Activated CD4-positive, alpha-beta T cell treated with anti-CD3 and anti-CD28 coated beads for 48 hours (primary cell): ENCODE measurements at places on chromosomes 1 and 21.
A peak's percentile ranks its signal among the peaks of the same experiment; 100 is the strongest.

- DNase-seq: no peak
Measured at GRCh38 chr1:170214117-170215032, 68.6 kb downstream of the NTMT2 start.

- no peak for DNase-seq
Measured at GRCh38 chr1:215292932-215293331, 210.4 kb downstream of the KCNK2 start.

DNA sequence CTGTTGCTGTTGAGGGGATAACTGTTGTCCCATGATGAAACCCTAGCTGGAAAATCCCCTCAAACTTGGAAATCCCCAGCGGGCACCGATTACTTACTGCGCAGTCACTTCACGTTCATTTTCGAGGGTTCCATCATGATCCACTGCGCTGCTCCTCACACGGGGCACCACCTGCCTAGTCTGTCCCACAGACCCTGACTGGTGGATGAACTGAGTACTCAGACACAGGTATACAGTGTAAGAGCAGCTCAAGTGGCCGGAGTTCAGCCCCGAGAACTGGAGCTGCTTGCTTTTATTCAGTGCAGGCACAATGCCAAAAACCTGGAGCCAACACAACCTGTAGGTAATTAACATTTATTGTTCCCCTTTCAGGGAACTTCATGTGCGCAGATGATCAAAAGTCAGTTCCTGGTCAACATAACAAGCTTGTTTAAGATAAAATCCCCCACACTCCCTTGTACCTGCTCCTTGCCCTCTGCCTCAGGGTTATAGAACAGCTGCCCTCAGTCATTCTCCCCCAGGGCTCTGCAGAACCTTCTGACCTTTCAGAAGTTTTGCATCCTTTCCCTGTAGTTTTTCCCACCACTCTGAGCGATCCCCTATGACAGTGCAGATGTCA, 46.5 kb upstream of the PRELP start:
- no peak for DNase-seq

DNA sequence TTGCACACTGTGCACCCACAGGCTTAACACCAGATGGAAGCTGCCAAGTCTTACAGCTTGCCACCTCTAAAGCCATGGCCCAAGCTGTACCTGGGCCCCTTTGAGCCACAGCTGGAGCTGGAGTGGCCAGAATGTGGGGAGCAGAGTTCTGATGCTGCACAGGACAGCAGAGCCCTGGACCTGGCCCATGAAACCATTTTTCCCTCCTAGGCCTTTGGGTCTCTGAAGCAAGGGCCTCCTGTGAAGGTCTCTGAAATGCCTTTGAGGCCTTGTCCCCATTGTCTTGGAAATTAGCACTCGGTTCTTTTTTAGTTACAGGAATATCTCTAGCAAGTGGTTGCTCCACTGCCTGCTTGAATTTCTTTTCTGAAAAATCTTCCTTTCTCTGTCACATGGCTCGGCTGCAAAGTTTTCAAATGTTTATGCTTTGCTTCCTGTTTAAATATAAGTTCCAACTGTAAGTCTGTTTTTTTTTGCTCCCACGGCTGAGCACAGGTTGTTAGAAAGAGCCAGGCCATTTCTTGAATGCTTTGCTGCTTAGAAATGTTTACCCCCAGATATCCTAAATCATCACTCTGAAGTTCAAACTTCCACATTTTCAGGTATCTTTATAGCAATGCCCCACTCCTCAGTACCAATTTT, 156.8 kb upstream of the GORAB start:
- DNase-seq: no peak

GRCh38 chr1:88284066-88284465, 400.0 kb upstream of the PKN2 start:
- DNase-seq: no peak

DNA sequence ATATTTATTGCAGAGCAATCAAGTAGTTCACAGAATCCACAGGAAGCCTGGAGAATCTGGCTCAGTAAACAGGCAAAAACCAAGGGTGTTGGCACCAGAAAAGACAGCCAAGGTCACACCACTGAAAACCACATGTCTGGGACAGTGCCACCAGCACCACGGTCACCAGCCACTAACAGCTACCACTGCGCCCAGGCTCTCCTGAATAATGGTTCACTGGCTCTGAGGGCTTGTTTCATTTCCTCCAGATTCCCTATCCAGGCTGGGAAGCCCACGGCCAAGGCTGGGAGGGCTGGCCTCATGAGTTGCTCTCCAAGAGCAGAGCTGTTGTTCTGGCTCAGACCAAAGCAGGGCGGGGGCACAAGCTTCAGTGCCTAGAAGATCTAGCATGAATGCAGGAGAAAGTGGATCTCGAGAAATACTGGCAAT, 54.5 kb upstream of the PTGFRN start:
- no peak for DNase-seq

DNA sequence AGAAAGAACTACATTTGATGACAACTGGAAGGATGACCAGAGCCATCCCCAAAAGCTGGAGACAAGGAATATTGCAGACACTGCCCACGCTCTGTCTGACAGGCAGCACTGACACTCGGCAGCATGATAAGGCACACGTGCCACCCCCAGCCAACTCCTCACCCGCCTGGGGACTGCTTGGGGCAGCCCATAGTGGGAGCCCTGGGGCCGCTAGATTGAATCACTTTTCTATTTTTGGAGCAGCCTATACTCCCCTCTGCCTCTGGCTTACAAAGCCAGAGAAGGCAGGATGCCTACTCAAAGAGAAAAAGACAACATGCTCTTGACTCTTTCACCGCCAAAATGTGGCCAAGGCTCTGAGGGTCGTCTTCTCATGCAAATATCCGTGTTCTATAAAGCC, 1.3 kb downstream of the SMG5 start:
- DNase-seq: peak; percentile 73

GRCh38 chr1:173341307-173341706, 134.2 kb upstream of the TNFSF4 start:
- DNase-seq: no peak

DNA sequence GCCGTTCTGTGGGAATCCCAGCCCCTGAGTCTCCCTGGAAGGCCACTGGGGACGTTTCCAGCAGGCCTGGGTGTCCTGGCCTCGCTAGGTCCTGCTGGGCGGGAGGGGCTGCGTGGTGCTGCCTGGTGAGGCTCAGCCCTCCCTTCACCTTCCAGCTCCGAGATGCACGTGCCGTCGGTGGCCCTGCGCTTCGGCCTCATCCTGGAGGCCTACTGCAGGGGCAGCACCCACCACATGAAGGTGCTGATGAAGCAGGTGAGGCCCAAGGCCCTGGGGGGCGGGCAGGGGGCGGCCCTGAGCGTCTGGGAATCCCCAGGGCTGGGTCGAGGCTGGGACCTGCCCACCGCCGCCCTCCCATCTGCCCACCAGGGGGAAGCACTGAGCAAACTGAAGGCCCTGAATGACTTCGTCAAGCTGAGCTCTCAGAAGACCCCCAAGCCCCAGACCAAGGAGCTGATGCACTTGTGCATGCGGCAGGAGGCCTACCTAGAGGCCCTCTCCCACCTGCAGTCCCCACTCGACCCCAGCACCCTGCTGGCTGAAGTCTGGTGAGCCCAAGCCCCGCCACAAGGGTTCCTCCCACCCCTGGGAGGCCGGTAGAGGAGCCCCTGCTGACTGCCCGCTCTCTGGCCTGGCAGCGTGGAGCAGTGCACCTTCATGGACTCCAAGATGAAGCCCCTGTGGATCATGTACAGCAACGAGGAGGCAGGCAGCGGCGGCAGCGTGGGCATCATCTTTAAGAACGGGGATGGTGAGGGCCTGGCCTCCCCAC, 70.3 kb downstream of the PIK3CD start:
- peak; percentile 82 for DNase-seq

DNA sequence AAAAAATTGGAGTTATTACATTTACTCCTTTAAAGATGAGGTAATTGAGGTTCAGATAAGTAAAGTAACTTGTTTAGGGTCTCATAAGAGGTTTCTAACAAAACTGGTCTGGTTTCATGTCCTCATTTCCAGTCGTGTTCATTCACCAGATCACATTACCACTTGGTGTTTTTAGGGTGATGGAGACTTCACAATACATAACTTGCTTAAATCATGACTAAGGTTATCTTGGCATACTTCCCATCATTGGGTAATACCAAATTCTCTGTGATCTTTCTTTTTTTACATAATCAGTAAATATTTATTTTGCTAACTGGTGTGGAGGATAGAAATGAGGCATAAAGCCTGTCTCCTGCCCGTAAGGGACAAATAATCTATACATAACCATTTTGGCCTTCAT, 31.6 kb upstream of the RPTN start:
- no peak for DNase-seq

GRCh38 chr1:155188268-155188667, 14.6 kb downstream of the TRIM46 start:
- no peak for DNase-seq

DNA sequence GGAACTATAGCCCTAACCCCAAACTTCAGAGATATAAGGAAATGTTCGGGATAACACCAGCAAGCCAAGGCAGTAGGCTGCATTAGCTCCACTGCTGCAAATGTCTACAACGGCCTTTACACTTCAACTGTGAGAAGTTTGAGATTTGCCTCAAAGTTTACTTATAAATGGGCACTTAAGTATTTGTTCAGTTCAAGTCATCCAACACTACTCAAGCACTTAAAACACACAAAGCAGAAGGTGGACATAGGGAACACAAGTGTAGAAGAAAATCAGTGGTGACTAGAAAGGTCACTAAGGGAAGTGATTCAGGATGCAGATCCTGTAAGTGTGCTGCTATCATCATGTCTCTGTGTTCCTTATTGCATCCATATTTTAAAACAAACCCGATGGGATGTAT, 220.6 kb downstream of the SLC45A1 start:
- no peak for DNase-seq

DNA sequence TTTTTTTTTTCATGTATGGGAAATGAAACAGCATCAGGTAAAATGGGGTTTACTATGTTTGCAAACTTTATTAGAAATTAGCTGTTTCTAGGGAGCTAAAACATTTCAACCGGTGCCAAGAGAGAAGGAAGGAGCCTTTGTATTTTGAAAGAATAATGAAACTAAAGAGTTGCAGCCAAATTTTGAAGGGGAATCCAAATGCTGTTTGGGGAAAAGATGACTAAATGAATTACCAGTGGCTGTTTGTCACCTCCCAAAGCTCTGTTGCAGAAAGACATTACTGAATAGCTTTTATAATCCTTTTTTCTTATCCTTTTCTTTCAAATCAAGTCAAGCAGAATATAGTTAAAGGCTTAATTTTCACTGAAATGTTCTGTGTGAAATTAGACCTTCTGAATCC, 591.3 kb upstream of the ADGRL2 start:
- no peak for DNase-seq

DNA sequence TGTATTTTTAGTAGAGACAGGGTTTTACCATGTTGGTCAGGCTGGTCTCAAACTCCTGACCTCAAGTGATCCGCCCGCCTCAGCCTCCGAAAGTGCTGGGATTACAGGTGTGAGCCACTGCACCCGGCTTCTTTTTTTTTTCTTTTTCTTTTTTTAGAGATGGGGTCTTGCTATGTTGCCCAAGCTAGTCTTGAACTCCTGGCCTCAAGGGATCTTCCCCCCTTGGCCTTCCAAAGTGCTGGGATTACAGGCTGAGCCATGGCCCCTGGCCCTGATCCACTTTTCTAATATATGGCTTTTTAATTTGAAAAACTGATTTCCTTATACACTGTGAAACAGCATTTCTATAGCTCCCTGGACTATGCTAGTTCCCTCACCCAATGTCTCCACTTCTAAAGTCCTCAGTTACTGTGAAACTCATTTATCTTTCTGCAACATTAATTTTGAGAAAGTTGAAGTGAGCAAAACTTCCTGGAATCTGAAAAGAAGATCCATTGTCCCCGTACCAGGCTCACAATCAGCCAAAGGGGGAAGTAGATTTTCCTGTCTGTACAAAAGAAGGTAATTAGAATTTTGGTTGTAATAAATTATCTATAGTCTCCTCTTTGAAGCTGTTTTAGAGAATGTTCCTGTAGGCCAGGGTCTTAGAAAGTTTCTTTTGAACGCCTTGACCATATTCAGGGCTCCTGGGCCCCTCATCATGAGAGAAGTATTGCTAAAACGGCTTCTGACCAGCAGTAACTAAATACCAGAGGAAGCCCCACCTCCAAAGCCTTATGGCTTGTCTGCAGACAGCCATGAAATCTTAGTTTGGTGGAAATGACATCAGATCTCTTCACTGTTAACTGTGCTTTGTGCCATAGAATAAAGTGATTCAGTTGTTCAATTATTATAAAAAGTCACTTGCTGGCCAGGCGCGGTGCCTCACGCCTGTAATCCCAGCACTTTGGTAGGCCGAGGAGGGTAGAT, 34.9 kb downstream of the DEGS1 start:
- DNase-seq: no peak

- no peak for DNase-seq
Measured at GRCh38 chr1:67191668-67192520, 25.6 kb downstream of the IL23R start.

DNA sequence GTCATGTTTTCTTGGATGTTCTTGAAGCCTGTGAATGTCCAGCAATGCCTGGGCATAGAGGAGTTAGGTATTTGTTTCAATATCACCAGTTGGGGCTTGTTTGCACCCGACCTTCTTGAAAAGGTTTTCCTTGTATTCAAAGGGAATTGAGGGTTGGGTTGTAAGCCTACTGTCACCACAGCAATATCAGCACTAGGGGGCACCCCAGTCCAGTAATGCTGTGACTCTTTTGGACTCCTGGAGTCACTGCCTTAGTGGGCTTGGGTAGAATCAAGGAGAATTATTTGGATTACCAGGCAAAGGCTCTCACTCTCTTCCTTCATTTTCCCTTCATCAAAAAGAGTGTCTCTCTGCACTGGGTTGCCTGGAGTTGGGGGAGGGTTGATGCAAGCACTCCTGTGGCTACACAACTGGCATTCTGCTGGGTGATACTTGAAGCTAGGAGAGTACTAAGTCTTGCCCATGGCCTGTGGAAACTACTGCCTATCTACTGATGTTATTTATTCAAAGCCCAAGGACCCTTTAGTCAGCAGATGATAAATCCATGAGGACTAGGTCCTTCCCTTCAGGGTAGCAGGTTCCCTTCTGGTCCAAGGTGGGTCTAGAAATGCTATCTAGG, 34.5 kb downstream of the OR10R2 start:
- peak; percentile 58 for DNase-seq

GRCh38 chr1:47474278-47475193, 36.7 kb downstream of the FOXD2 start:
- DNase-seq: no peak

GRCh38 chr1:9319208-9319788, 26.6 kb downstream of the SPSB1 start:
- no peak for DNase-seq

DNA sequence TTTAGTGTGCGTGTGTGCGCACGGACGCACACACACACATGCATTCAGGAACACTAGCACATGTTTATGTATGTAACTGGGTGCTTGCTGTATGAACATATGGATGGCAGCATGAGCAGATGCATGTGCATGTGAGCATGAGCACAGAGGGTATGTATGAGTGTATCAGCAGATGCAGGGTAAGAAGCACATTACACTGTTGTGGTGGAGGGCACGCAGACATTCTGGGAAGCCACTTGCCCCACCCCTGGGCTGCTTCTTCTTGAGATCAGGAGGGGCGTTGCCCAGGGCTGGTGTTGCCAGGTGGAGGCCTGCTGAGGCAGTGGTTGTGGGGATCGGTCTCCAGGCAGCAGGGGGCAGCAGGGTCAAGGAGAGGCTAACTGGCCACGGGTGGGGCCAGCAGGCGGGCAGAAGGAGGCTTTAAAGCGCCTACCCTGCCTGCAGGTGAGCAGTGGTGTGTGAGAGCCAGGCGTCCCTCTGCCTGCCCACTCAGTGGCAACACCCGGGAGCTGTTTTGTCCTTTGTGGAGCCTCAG, 3.9 kb upstream of the P3R3URF start:
- DNase-seq: peak; percentile 20

- no peak for DNase-seq
Measured at GRCh38 chr1:59994302-59995198, 68.0 kb upstream of the CYP2J2 start.

- peak; percentile 80 for DNase-seq
Measured at GRCh38 chr1:8702850-8703810, 114.3 kb downstream of the RERE start.

GRCh38 chr21:45994086-45994661, 12.6 kb downstream of the COL6A1 start:
- DNase-seq: peak; percentile 1
